GM18507 (cell line): ENCODE measurements at places on chromosomes 7 and 10.

DNA sequence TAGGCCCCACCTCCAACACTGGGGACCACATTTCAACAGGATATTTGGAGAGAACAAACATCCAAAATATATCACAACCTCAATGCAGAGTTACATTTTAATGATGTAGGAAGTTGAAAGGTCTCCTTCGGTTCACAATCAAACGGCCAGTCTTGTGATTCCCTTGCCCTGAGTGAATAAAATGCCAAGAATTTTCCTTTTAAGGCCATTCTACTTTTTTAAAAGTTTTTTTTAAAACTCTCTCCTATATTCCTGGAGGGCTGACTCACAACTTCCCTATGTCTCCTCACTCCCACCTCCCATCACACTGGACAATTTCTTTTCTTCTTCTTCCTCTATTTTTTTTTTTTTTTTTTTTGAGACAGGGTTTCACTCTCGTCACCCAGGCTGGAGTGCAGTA lies 693.6 kb upstream of the AUTS2 start:
- no peak for DNase-seq

- no peak for DNase-seq
Measured at GRCh38 chr7:16028636-16029035, 342.2 kb upstream of the MEOX2 start.

DNA sequence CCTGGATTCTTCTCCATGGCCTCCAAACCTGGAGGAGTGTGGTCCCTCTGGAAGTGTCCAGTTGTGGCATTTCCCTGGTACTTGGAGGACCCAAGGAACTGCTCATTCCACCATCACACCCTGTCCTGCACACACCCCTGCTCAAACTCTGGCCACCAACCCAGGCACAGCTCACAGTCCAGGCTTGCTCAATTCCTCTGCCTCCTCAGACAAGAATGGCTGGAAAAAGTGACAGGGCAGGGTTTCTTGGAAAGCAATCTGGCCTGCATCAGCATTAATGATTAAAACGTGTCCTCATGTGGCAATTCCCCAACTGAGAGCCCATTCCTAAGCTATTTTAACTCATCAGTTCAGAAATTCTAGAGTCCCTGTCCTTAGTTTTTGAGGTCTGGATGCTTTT lies 17.2 kb upstream of the TPST1 start:
- no peak for DNase-seq

DNA sequence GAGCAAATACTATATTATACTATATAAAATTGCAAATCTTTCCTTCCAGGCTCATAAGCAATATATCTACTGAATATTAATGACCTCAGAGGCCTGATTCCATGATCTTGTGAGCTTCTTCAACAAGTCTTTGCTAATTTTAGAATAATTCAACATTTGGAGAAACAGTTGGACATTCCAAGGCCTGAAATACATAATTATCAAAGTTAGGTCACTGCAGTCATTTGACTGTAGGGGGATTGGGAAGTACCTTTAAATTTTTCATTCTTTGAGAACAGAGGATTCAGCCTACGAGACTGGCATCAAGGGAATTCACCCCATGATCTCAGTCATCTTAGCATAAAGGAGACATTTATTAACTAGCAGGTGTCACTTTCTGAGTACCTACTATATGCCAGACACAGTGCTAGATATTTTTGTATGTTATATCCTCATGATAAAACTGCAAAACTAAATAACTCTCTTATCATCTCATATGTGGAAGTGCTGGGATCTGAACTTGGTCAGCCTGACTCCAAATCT lies 85.4 kb downstream of the DOCK4 start:
- no peak for DNase-seq

- DNase-seq, result no peak
Measured at GRCh38 chr7:20971219-20971618, 184.5 kb upstream of the SP8 start.

GRCh38 chr10:33198610-33199009 lies 135.9 kb downstream of the NRP1 start:
- no peak for DNase-seq
